Activated naive CD4-positive, alpha-beta T cell treated with Interleukin-2 at 50 U/mL for 16 hours (primary cell): ENCODE measurements at places on chromosomes 5 and 9.

DNA sequence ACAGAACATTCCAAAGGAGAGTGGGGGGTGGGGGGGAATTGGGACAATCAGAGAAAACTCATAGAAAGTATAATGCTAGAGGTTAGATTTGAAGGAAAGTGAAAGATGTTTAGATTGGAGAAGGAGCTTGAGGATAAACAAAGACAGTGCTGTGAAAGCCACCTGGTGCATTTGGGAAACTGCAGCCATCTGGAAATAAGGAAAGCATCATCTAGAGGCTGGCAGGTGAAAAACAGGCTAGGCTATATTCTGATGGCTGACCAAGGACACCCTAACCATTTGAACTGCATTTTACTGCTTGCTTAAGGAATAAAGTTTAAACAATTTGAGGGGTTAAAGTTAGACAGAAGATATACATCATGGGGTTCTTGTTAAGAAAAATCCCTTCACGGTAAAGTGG, 296.4 kb downstream of the CETN3 start:
- DNase-seq = no peak

- DNase-seq = no peak
Measured at GRCh38 chr9:107548298-107549142, 59.0 kb upstream of the KLF4 start.

DNA sequence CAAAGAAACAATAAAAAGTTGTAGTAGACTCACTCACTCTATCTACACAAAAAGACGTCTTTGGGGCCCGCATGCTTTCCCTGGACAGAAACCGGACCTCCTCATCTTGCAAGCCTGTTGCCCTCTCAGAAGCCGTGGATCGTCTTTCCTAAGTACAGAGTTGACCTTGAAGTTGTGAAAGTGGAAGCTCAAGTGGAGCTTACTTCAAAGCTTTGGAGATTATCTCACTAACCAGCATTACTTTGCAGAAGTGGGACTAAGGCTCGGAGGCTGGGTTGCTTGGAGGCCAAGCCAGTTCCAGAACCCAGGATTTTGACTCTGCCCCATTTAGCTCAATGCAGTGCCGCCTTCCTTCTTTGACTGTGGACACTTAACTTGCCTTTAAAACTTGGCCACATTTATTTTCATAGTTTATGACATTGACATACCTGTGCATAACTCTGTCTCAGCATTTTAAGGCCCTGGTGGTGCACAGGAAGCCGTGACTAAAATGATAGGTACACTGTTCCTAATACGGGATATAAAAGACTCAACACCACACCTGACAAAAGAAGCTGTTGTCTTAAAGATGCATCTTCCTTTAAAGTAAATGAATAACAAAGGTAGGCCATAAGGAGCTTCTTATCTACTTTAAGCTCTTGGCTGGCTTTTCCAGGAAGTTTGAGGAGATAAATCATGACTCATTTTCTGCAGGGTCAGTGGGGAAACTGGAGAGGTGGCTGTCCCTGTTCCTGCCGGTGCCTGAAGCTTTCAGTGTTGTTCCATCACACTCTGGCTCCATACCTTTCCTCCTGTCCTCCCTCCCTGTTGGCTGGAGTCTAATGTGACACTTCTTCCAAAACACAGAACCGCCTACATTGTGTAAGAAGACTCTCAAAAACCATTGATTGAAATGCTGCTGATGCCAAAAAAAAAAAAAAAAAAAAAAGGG, 10.7 kb downstream of the SLC25A25 start:
- no peak for DNase-seq

DNA sequence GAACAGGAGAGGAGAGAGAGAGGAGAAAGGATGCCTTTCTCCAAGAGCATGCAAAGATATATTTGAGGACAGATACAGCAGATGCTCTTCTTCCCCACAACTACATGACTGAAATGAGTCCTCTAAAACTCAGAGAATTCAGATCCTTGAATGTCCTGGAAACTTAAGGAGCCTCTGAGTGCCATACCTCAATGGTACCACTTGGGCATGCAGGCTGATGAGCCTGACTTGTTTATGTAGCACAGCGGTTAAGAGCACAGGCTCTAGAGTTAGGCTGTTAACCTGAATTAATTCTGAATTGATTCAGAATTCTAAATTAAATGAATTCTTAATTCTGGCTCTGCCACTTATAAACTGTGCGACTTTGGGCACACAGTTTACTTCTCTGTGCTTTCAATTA, 5.7 kb downstream of the PLPPR1 start:
- DNase-seq = no peak

GRCh38 chr5:73160239-73160671, 12.7 kb upstream of the TMEM174 start:
- peak; percentile 74 for DNase-seq

DNA sequence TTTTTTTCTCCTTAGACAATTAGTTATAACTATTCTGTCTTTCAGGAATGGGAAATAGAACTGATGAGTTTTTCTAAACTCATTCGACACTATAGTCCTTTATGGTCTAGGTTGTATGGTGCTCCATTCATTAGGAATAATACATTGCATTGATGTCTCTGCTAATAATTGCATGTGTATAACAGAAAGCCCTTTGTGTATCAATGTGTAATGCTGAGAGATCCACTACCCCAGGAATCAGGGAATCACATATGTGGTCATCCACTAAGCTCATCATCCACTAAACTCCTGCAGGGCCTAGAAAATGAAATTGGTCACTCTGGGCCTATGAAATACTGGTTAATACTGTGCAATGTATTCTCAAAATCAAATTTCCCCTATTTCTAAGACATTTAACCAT, 242.0 kb upstream of the CDH18 start:
- no peak for DNase-seq

DNA sequence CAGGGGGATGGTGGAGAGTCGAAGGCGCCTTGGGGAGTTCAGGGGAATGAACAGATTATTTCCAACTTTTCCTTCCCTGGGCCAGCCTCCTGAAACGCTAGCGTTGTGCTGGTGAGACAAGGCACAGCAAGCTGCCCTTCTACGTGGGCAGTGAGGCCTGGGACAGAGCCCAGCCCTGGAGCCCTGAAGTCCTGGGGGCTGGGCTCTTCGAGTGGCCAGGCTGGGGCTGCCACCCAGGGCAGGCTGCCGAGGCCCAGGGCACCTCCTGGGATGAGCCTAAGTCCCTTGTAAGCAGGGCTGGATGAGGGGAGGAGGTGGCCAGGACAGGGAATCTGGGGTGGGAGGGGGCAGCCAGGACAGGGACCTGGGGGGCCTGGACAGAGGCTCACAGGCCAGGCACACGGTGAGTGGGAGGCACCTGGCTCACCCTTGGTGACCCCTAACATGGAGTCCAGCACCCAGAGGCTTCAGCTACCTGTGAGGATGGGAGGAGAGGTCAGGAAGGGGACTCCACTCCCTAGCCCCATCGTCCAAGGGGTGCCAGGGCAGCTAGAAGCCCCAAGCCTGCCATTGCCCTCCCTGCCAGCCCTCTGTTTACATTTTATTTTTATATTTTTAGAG, 1.3 kb upstream of the LCN12 start:
- DNase-seq = no peak

GRCh38 chr5:42360056-42360455, 63.2 kb upstream of the GHR start:
- no peak for DNase-seq

DNA sequence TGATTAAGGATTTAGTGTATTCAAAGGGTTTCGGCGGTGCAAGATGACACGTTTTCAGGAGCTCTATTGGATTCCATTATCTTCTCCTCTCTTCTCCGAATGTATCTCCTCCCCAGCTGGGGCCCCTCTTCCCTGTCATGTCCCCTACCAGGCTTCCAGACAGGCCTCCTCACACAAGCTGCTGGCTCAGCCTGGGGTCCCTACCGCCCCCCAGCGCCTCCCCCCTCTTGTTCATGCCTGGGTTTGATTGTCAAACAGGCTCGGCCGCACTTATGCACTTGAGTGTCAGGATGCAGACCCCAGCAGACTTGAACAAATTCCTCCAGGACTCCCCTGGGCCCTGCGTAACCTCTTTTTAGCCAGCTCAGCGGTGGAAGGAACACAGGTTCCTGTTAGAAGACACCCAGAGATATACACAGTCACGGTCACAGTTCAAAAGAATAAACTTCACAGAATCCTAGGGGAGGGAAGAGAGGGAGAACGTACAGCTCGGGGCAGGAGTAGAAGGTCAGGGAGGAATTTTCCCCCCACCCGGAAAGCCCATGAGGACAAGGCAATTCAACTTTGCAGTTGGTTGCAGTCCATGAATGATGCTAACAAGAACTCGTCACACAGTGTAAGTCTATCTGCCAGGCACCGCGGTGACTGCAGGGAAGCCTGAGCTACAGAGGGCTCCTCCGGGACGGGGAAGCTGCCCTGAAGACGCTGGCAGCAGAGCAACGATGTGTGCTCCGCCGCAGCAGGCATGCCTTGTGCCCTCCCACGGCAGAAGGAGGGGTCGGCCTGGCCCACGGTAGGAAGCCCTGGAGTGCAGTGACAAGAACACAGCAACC, 560.0 kb downstream of the BNC2 start:
- no peak for DNase-seq

- no peak for DNase-seq
Measured at GRCh38 chr5:112254303-112254702, 164.8 kb downstream of the EPB41L4A start.

GRCh38 chr5:147965715-147966114, 59.4 kb upstream of the C5orf46 start:
- no peak for DNase-seq

- DNase-seq = no peak
Measured at GRCh38 chr5:100542086-100542485, 6.9 kb downstream of the FAM174A start.
